GM23248 (cell line): ENCODE measurements at places on chromosomes 6 and 20.

DNA sequence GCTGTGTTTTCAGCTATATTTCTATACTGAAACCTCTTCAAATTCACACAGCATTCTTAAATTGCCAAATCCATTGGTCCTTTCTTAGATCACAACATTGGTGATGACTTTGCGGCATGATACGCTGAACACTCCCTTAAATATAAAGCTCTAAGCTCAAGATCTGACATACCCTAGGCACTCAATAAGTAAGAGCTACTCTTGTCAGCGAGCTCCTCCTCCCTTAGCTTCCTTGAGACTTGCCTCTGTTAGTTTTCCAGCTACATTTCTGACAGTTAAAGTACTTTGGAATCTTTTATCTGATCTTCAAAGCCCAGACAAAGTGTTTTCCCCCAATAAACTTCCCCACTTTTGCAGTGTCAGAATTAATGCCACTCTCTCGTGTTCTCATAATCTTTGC is 117.0 kb downstream of the HIVEP2 start:
- no peak for DNase-seq

GRCh38 chr6:161268531-161269210 is 5.2 kb downstream of the AGPAT4 start:
- no peak for DNase-seq

DNA sequence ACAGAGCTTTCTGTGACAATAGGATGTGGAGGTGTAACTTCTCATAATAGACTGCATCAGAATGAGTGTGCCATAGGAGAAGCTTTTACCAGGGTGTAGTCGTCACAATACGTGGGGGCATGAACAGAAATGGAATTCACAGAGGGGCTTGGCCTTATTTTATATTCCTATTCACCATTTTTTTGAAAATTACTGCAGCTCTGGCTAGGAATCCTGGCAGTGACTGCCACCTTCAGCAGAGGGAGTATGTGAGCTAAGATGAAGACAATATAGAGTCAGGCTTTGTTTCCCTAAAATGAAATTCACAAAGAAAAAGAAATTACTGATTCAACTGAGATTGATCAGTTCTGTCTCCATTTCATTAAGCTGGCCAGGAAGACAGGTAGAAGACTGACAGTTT is 13.9 kb downstream of the TOMM6 start:
- DNase-seq: peak; percentile 58

- DNase-seq: no peak
Observed at GRCh38 chr6:108837236-108837971, 10.8 kb upstream of the ARMC2 start.

- DNase-seq: peak; percentile 25
Observed at GRCh38 chr20:38498909-38499308, 26.3 kb downstream of the RALGAPB start.

DNA sequence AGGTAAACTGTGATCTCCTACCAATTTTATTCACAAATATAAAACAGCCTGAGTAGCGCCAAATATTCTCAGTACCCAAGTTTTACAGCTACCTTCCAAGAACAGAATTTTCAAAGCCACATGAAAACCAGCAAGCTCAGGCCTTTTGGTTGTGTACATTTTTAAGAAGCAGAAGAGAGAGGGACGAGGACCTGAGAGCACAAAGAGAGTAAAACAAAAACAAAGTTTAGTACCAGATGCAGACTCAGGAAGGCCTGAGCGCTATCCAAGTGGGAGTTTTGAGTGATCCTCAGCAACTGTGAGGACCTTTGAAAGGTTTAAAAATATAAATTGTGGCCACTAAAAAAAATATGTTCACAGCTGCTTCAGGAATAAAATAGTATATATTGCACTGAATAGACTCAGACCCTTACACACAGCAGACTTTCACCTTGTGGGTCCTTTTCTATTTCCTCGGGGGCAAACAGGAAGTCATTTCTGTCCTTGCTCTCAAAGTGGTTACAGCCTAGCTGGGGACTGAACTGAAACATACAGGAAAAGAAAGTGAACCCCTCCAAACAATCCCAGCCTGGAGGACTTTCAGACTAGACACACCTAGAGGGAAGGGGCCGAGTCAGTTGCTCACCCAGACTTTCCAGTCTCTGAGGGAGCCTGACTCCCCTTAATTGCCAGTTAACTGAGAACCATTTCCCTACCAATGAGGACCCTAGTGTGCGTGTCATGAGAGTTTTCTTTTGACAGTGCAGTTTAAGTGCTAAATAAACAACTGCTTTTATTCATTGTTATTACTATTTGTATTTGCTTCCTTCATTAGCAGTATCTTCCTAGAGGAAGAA is 48.5 kb upstream of the NT5E start:
- DNase-seq: no peak

DNA sequence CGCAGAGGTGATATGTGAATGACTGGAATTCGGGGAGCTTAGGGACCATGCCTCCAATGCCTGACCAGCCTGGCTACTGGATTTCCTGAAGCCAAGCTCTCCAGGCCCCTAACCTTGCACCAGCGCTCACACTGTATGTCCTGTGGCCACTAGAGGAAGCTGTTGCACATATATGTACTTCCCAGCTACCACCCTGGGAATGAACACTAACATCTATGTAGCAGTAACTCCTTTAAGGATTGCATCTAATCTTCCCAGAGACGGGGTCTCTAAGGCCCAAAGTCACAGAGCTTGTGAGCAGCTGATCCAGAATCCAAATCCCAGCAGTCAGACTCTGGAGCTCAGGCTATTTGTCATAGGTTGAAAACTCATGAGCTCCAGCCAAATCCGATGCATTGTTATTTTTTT is 20.4 kb upstream of the BPIFB1 start:
- DNase-seq: peak; percentile 80

DNA sequence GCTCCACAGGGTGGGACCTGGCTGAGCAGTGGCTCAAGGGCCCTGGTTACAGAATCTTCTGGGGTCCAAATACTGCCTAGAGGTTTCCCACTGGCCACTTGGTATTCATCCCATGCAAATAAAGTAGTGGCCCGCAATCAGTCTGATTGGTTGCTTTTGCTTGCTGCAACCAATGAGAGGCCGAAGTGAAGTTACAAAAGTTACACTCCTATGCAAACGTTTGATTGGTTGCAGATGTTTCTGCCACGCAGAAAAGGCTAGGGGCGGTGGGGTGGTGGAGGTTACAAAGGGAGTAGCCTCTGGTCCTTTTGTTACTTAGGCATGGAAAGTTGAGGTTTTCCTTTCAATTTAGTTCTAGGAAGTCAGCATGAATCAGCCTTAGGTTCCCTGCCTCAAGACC is 3.6 kb upstream of the NHLRC1 start:
- peak; percentile 24 for DNase-seq

GRCh38 chr6:77356821-77357220 is 106.5 kb downstream of the HTR1B start:
- DNase-seq: no peak

- DNase-seq: no peak
Observed at GRCh38 chr6:103177791-103178190, 1681.9 kb downstream of the HACE1 start.

GRCh38 chr6:33978412-33979150 is 167.3 kb downstream of the GRM4 start:
- DNase-seq: no peak

DNA sequence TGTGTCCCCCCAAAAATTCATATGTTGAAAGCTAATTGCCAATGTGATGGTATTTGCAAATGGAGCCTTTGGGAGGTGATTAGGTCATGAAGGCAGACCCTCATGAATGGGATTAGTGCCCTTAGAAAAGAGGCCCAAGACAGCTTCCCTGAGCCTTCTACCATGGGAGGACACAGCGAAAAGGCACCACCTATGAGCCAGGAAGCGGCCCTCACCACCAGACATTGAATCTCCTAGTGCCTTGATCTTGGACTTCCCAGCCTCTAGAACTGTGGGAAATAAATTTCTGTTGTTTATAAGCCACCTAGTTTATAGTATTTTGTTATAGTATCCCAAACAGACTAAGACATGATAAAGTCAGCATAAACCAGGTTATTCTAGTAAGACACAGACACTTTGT is 18.9 kb downstream of the EDN1 start:
- DNase-seq: no peak

DNA sequence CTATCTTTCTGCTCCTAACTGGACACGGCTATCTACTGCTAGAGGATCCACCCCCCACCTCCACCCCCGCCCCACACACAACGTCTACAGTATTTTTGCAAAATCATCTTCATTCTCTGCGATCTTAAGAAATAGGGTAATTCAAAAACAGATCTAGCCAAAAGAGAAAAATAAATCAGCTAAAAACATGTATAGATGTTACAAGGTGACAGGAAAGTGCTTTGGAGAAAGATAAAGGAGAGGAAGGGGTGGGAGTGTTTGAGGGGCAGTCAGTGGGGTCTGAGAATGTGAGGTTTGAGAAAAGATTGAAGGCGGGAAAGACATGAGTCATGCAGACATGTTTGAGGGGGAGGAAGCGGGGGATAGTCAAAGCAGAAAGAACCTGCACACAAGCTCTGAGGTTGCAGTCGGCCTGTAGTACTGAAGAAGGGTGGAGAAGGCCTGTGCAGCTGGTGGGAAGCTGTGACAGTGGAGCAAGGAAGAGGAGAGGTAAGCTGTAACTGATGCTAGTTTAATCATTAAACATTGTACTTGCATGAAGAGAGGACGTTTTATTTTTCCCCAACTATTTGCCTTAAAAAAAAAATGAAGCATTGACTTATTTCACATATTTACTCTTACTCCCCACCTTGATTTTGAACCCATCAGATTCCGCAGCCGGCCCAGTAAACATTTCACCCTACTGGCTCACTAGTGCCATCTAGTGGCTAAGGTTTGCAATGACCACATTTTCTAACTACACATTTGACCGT is 332.6 kb downstream of the ADGRB3 start:
- peak; percentile 81 for DNase-seq

- DNase-seq: peak; percentile 99
Observed at GRCh38 chr6:37630281-37630799, 67.3 kb downstream of the MDGA1 start.

GRCh38 chr6:151148111-151148510 is 91.7 kb upstream of the AKAP12 start:
- no peak for DNase-seq

GRCh38 chr6:45483501-45483900 is 105.8 kb upstream of the SUPT3H start:
- DNase-seq: peak; percentile 61

DNA sequence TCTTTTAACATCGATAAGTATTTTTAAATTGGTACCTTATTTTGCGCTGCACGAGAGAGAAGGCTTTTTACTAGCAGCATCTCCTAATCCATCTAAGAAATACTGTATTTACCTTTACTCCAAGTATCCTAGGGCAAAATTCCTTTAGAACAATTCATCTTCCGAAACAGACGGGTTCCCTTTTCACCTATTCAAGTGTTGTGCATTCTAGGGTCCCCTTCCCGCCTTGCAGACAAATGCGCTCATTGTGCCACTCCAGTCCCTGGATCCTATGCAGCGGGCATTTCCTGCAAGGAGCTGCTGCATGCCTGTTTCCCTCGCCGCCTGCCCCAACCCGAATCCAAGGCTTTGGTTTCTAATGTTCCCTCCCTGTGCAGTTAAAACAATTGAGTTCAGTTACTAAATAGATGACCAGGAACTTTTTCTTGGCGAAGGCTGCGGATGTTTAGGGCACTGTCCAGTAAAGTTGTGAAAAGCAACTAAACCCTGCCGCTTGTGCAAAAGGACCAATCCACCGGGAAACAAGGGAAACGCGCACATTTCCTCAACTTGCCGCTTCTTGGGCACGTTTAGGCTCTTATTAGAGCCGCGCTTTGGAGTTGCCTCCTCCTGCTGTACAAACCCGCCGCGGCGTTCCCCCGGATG is 556 bp upstream of the SCAF8 start:
- DNase-seq: peak; percentile 76

DNA sequence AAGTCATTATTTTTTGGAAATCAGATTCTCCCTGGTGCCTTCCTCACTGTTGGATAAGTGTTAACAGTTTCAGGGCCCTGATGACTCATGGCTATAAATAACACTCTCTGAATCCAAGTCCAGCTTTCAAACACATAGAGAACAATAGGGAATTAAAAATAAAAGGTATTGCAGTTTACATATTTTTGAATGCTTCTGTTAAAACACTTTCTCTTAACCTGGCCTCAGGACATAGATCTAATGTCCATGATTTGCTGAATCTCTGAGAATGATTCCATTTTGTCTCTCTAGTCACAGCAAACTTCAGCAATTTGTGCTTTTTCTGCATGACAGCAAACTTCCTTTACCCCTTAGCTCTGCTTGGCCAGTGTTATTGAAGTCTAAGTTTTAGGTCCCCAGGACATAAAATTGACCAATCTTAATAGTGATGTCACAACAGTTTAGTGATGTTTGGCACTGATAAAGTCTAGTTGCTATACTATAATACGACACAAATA is 1192.4 kb upstream of the CITED2 start:
- DNase-seq: peak; percentile 82

GRCh38 chr6:1619673-1620503 is 10.2 kb downstream of the FOXC1 start:
- DNase-seq: peak; percentile 59

- no peak for DNase-seq
Observed at GRCh38 chr20:37419307-37419706, 73.4 kb downstream of the SRC start.

GRCh38 chr6:4936681-4937041 is 67.2 kb downstream of the RPP40 start:
- peak; percentile 62 for DNase-seq

GRCh38 chr20:431012-431904 is 23.2 kb downstream of the RBCK1 start:
- peak; percentile 66 for DNase-seq

- no peak for DNase-seq
Observed at GRCh38 chr6:149384464-149384863, 15.6 kb upstream of the SUMO4 start.

GRCh38 chr6:1040393-1040792 is 271.5 kb upstream of the FOXQ1 start:
- DNase-seq: no peak

GRCh38 chr20:13648291-13649228 is 9.8 kb upstream of the TASP1 start:
- no peak for DNase-seq

DNA sequence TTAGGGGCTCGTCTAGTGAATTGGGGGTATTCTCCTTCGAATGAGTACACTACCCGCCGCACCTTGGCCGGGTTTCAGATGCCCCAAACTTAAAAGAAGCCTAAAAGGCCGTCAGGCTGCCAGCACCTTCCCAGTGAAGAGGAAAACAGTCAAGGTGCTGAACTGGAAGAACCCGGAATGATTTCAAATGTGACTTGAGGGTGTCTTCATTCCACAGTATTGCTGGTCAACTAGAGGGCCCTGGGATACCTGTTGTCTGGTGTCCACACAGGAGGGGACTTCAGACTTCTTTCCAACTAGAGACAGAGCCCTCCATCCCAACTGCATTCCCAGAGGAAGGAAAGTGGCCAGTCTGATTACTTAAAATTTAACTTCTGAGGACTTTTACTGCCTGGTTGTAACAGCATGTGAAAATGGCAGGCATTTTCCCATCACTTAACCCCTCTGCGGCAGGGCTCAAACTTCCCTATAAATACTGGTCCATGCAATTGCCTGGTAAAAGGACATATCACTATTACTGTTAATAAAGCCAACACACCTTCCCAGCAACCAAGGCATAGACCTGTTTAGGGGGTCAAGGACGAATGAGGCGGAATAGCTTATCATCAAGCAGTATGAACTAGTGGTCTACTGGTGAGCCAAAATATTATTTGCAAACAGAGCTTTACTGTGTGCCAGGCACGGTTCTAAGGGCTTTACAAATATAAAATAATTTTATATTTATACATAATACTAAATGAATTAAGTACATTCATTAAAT is 651 bp upstream of the SAMHD1 start:
- no peak for DNase-seq

- no peak for DNase-seq
Observed at GRCh38 chr6:145073811-145074210, 661.5 kb downstream of the EPM2A start.

GRCh38 chr6:84811351-84811750 is 47.0 kb upstream of the TBX18 start:
- no peak for DNase-seq

- peak; percentile 10 for DNase-seq
Observed at GRCh38 chr20:62688855-62689460, 19.7 kb upstream of the NTSR1 start.
